ENCODE measurements at places on chromosomes 5 and 9. TPM values are rescaled to one million over a fixed set of nuclear protein-coding genes. Genes with fewer than 3 reads are reported as not detected.

DAB2IP gene
- 0.05 TPM for total RNA-seq

GRCh38 chr5:54361691-54362411 lies 51.5 kb upstream of the ARL15 start:
- no peak overlapping the region for H3K4me3 ChIP-seq
- peaks cover 3% of the 10 kb centered on the region for H3K27me3 ChIP-seq
- no peak overlapping the region for H3K27ac ChIP-seq
- H3K4me1 ChIP-seq, result no peaks in the 10 kb centered on the region

- H3K4me3 ChIP-seq, result no peak overlapping the region
- H3K27me3 ChIP-seq, result no peaks in the 10 kb centered on the region
- DNase-seq, result no peak
- H3K4me1 ChIP-seq, result no peaks in the 10 kb centered on the region
Measured at GRCh38 chr9:12993466-12993865, 218.6 kb downstream of the LURAP1L start.

SLC26A2 gene
- 9.3 TPM for total RNA-seq

CYLC2 gene
- total RNA-seq, result not detected

GRCh38 chr5:106875591-106876297 lies 795.0 kb downstream of the EFNA5 start:
- H3K4me1 ChIP-seq, result no peaks in the 10 kb centered on the region
- DNase-seq, result no peak
- H3K36me3 ChIP-seq, result no peaks in the 10 kb centered on the region

- no peaks in the 10 kb centered on the region for H3K27me3 ChIP-seq
- H3K4me1 ChIP-seq, result no peaks in the 10 kb centered on the region
- H3K27ac ChIP-seq, result no peak overlapping the region
- H3K4me3 ChIP-seq, result no peak overlapping the region
Measured at GRCh38 chr9:28805197-28805596, 1231.9 kb upstream of the C9orf72 start.

ASPN gene
- total RNA-seq, result not detected

DNA sequence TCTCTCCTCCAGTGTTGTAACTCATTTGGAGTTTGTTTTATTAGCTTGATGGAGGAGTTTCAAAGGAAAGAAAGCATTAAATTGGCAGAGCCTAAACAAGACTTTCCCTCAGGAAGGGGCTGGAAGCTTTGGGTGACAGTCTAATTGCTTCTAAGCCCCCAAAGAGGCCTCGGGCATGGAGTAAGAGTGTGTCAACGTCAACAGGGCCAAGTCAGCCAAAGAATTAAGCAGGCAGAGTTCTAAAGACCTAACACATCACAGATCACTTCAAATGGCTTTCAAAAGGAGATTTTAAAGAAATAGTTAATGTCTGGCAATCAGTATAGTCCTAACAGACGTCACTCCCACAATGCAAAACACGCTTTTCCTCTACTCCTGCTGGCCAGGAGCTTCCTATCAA lies 234.5 kb downstream of the EFNA5 start:
- no peak overlapping the region for H3K4me3 ChIP-seq
- peaks cover 8% of the 10 kb centered on the region for H3K27me3 ChIP-seq

GRCh38 chr5:98519571-98519970 lies 253.9 kb upstream of the RGMB start:
- H3K27ac ChIP-seq, result no peak overlapping the region
- peaks cover 1% of the 10 kb centered on the region for H3K27me3 ChIP-seq

HAVCR2 gene
- 128 TPM for total RNA-seq

GRCh38 chr9:18857334-18857733 lies 175.7 kb downstream of the SAXO1 start:
- no peak for DNase-seq
- no peaks in the 10 kb centered on the region for H3K4me1 ChIP-seq
- H3K27ac ChIP-seq, result no peak overlapping the region
- H3K4me3 ChIP-seq, result no peak overlapping the region
- peaks cover 14% of the 10 kb centered on the region for H3K27me3 ChIP-seq
- H3K36me3 ChIP-seq, result no peaks in the 10 kb centered on the region

ZDHHC11 gene
- 17.2 TPM for total RNA-seq

DNA sequence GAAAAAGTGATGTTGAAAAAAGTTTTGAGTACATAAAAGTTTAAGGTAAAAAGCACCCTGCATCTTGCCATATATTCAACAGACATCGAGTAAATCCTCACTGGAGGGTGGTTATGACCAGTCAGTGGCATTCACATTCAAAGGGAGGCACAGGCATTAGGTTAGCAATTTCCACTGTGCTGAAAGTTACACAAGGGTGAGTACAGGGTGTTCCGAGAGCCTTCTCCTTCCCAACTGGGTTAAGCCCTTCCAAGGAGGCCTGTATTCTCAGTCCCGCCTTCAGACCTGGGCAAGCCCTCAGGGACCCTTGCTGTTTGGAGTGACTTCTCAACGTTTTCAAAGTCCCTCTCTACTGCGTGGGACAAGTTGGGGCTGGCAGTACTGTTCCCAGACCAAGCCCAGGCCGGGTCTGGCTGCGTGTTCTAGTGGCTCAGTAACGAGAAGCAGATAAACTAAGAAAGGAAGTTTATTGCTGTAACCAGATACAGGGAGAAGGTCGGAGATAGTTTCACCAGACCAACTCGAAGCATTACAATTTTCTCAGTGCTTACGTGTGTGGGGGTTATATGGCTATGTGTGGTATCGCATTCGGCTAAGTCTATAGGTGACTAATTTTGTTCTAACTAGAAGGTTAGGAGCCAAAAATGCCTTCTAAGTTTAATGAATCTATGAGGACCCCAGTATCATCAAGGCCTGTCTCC lies 13.0 kb upstream of the SETX start:
- H3K4me1 ChIP-seq, result peaks cover 8% of the 10 kb centered on the region
- no peak overlapping the region for H3K27ac ChIP-seq
- H3K27me3 ChIP-seq, result no peaks in the 10 kb centered on the region
- peaks cover 5% of the 10 kb centered on the region for H3K36me3 ChIP-seq

PCDHGA9 gene
- 0.39 TPM for total RNA-seq

- no peak overlapping the region for H3K27ac ChIP-seq
- no peak overlapping the region for H3K4me3 ChIP-seq
- H3K27me3 ChIP-seq, result no peaks in the 10 kb centered on the region
- DNase-seq, result no peak
- no peaks in the 10 kb centered on the region for H3K36me3 ChIP-seq
- H3K4me1 ChIP-seq, result no peaks in the 10 kb centered on the region
Measured at GRCh38 chr9:8696516-8696915, 896.9 kb upstream of the DMAC1 start.

- H3K36me3 ChIP-seq, result peaks cover 13% of the 10 kb centered on the region
- H3K4me3 ChIP-seq, result no peak overlapping the region
- H3K4me1 ChIP-seq, result peaks cover 66% of the 10 kb centered on the region
- DNase-seq, result no peak
Measured at GRCh38 chr5:175538576-175538975, 60.2 kb downstream of the SFXN1 start.

DNA sequence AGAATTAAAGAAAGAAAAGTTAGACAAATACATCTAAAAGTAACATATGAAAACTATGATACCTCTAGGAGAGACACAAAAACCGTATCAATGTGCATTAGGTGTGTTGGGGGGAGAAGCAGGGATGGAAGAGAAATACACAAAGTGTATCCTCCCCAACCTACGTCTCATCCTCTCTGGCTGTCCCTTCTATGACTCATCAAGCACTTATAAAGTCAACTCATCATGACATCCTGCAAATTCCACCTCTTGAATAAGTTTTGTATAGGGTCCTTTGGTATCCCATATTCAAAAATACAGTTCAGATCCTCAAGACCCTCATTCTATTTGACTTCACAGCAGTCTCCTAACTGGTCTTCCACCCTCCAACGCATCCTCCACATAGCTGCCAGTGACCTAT lies 917.6 kb upstream of the DMAC1 start:
- no peaks in the 10 kb centered on the region for H3K36me3 ChIP-seq
- H3K27ac ChIP-seq, result no peak overlapping the region
- no peaks in the 10 kb centered on the region for H3K27me3 ChIP-seq
- DNase-seq, result no peak
- H3K4me1 ChIP-seq, result no peaks in the 10 kb centered on the region
- H3K4me3 ChIP-seq, result no peak overlapping the region

GDNF gene
- 0.36 TPM for total RNA-seq

DNA sequence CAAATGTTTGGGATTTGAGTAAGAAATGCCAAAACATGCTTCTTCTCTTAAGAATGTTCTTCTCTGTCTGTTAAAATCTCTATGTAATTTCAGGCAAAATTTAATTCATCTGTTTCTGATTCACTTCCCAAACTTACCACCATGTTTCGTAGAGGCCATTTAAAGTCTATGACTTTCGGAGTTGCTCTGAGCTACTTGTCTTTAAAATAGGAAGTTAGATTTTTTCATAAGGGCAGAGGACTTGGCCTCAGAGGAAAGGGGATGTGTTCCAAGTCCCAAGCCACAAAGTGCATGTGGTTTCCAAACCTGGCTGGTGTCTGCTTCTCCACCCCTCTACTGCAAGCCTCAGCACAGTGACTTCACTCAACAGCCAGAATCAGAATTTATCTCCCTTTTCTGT lies 111.3 kb upstream of the ADRA1B start:
- no peaks in the 10 kb centered on the region for H3K4me1 ChIP-seq
- DNase-seq, result no peak
- H3K27ac ChIP-seq, result no peak overlapping the region
- H3K4me3 ChIP-seq, result no peak overlapping the region
- H3K36me3 ChIP-seq, result no peaks in the 10 kb centered on the region

DNA sequence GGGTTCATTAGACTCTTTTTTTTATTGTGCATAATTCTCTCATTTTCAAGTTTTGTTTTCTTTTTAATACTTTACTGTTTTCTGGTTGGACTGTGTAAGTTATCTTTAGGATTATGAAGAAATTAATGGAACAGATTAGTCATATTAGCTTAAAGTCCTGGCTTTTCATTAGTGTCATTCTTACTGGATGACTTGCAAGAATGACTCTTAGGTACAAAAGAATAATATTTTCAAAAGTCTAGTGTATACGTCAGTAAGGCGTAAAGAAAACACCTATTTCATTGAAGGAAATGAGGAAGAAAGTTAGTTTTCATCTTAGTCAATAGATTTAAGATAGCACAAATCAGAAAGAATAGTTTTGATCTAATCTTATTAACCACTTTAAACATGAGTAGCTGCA lies 20.4 kb downstream of the UHRF2 start:
- peak overlapping the region; percentile 50 for H3K27ac ChIP-seq
- DNase-seq, result no peak
- H3K4me1 ChIP-seq, result peaks cover 69% of the 10 kb centered on the region
- H3K27me3 ChIP-seq, result no peaks in the 10 kb centered on the region
- H3K4me3 ChIP-seq, result no peak overlapping the region
- H3K36me3 ChIP-seq, result peaks cover 32% of the 10 kb centered on the region

DNA sequence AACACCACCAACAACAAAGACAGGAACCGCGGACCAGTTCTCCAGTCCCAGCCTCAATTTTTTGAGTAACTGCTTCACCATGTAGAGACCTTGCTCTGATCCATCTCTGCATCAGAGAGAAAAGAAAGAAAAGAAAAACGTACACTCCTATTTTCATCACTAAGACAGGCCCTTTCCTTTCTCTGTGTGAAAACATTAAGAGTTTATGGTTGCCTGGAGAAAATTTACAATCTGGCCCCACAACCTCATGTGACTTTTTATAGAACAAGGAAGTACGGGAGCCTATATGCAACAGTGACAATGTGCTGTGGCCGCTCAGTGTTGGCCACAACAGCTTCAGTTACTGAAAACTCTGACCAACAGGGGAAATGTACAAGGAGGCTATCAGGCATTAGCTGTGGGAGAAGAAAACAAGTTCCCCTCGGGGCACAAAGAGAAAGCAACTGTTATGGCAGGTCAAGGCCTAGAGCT lies 272.9 kb upstream of the PTGER4 start:
- no peaks in the 10 kb centered on the region for H3K27me3 ChIP-seq
- H3K27ac ChIP-seq, result peak overlapping the region; percentile 99
- H3K4me1 ChIP-seq, result peaks cover 99% of the 10 kb centered on the region

- no peak overlapping the region for H3K4me3 ChIP-seq
- H3K27ac ChIP-seq, result no peak overlapping the region
- peaks cover 2% of the 10 kb centered on the region for H3K27me3 ChIP-seq
Measured at GRCh38 chr5:83542839-83543238, 71.3 kb downstream of the VCAN start.

DNA sequence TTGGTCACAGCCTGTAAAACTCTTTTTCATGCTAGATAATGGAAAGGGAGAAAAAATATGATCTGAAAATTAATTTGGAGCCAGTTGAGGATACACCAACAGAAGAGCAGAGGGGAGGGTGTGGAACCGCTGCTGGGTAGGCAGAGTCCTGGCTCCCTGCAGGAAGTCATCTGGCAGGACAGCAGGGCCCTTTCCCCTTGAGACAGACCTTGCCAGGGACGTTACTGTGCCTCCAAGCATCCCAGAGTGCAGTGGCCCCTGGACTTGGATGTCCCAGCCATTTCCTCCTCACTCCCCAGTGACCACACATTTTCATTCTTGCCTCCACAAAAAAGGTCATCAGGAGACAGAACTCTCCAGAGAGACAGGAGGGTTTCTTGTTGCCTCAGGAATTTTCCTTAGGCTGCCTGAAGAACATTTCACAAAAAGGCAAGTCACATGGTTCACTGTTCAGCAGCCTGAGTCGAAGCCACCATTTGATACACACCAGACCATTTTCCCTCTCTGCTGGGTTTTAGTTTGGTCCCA lies 5.9 kb downstream of the TRPM3 start:
- H3K27me3 ChIP-seq, result peaks cover under 1% of the 10 kb centered on the region
- no peaks in the 10 kb centered on the region for H3K4me1 ChIP-seq
- no peak for DNase-seq
- no peak overlapping the region for H3K4me3 ChIP-seq

- DNase-seq, result no peak
- H3K4me1 ChIP-seq, result no peaks in the 10 kb centered on the region
- no peak overlapping the region for H3K27ac ChIP-seq
Measured at GRCh38 chr5:106699796-106700195, 970.9 kb downstream of the EFNA5 start.

GRCh38 chr5:61748121-61748520 lies 416.1 kb downstream of the ZSWIM6 start:
- no peaks in the 10 kb centered on the region for H3K4me1 ChIP-seq
- no peaks in the 10 kb centered on the region for H3K27me3 ChIP-seq
- no peak for DNase-seq
- no peak overlapping the region for H3K4me3 ChIP-seq

GRCh38 chr5:143056339-143056704 lies 286.1 kb downstream of the ARHGAP26 start:
- H3K36me3 ChIP-seq, result peaks cover 33% of the 10 kb centered on the region
- peak overlapping the region; percentile 23 for H3K4me3 ChIP-seq
- no peaks in the 10 kb centered on the region for H3K27me3 ChIP-seq
- peak overlapping the region; percentile 97 for H3K27ac ChIP-seq
- DNase-seq, result no peak

GRCh38 chr9:93807166-93808074 lies 147.7 kb downstream of the BARX1 start:
- H3K4me1 ChIP-seq, result no peaks in the 10 kb centered on the region
- no peak for DNase-seq
- H3K27me3 ChIP-seq, result no peaks in the 10 kb centered on the region
- no peaks in the 10 kb centered on the region for H3K36me3 ChIP-seq

DNA sequence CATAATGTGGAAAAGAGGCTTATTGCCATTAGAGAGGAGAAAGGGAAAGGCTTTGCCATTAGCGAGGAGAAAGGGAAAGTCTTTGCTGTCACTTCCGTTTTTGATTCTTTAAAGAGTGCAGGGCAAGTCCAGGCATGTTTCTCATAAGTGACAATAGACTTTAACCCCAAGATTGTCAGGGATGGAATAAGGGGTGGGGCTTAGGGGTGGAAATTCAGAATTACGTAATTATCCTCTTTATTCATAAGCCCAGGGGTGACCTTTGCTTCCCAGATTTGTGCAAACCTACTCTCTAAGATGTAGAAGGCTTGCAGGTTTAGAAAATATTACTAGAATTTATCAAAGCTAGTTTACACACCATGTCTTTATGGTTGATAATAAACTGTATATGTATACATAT lies 2.3 kb upstream of the PLK2 start:
- H3K4me1 ChIP-seq, result peaks cover 24% of the 10 kb centered on the region
- H3K27me3 ChIP-seq, result peaks cover 14% of the 10 kb centered on the region
- no peaks in the 10 kb centered on the region for H3K36me3 ChIP-seq
- no peak overlapping the region for H3K27ac ChIP-seq
- no peak for DNase-seq
- no peak overlapping the region for H3K4me3 ChIP-seq

RANBP3L gene
- total RNA-seq, result not detected
